Activated CD4-positive, alpha-beta T cell treated with anti-CD3 and anti-CD28 coated beads, Interleukin-2, amount 50 U/mL, for 16 hours (primary cell): ENCODE measurements at places on chromosomes 12 and 14.

DNA sequence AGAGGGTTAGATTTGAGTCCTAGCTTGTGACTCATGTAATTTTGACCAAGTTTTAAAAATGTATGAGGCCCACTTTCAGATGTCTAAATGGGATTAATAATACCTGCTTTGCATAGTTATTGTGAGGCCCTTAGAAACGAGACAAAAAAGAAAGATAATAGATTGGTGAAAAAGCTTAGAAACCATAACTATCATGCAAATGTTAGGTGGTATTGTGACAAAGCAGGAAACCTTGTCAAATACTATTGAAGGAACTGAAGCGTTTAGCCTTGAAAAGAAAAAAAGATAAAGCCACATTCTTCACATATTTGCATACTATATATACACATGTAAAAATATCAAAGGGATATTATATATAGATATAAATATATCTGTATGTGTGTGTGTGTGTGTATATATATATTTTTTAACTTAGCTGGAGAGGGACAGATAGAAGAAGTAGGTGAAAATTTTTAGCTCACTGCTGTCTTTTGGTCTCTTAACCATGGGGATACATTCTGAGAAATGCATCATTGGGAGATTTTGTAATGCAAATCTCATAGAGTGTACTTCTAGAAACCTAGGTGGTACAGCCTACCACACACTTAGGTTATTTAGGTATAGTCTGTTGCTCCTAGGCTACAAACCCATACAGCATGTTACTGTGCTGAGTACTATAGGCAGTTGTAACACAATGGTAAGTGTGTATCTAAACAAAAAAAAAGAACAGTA lies 270.3 kb downstream of the CCDC91 start:
- DNase-seq, result no peak

- peak; percentile 74 for DNase-seq
Observed at GRCh38 chr12:31324116-31324844, 1.7 kb downstream of the SINHCAF start.

- DNase-seq, result peak; percentile 81
Observed at GRCh38 chr14:77181603-77182437, at the start of gene TMEM63C. Gene TMEM63C, plus strand, starts transcription at chr14:77181798. Its CDS starts 37,016 bp downstream, at chr14:77218814.

GRCh38 chr12:48824112-48824511 lies 5.8 kb downstream of the CACNB3 start:
- DNase-seq, result peak; percentile 41

GRCh38 chr12:75936515-75937440 lies 94.8 kb downstream of the PHLDA1 start:
- DNase-seq, result no peak

DNA sequence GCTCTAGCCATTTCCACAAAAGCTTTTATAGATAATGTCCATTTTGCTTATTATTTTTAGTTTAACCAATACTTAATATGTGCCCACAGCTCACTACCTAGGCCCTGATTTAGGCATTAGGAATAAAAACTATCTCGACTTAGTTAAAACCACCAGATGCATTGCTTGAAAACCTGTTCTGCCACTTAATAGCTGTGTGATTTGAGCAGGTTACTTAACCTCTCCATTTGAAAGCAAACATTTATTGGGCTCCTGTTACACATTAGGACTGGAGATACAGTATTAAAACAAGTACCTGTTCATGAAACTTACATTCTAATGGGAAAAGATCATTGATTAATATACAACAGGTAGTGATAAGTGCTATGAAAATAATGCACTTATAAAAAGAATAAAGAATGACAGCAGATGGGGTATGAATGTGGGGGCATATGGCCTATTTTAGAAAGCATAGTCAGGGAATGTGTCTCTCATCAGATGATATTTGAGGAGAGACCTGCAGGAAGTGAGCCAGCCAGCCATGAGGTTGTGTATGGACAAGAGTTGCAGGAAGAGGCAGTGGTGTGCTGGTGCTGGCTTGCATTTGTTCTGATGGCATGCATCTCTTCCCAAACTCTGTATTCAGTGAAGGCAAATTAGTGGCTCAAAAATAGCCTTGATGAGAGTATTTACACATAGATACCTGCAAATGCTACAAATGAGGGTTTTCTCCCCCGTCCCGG lies 34.3 kb downstream of the NOPCHAP1 start:
- no peak for DNase-seq

- DNase-seq, result no peak
Observed at GRCh38 chr12:104698871-104699270, 242.1 kb downstream of the CHST11 start.

- DNase-seq, result no peak
Observed at GRCh38 chr12:79262938-79263337, 398.4 kb downstream of the SYT1 start.

DNA sequence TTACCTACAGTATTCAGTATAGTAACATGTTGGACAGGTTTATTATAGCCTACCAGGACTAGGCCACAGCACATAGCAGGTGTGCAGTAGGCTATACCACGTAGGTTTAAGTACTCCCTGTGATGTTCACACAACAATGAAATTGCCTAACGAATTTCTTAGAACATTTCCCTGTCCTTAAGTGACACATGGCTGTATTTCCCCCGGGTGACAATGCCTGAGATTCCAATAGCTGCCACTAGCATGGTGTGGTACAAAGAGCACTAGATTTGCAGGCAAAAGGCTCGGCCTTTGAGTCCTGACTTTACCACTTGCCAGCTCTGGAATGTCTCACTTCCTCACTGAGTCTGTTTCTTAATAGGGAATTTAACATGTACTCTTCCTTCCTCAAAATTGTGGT lies 19.7 kb downstream of the PTPN21 start:
- no peak for DNase-seq

- DNase-seq, result no peak
Observed at GRCh38 chr12:59383079-59383822, 212.6 kb upstream of the SLC16A7 start.

GRCh38 chr12:53809005-53809404 lies 57.2 kb upstream of the CISTR start:
- DNase-seq, result no peak

- DNase-seq, result no peak
Observed at GRCh38 chr14:67722293-67722692, 20.6 kb downstream of the RDH12 start.

- peak; percentile 51 for DNase-seq
Observed at GRCh38 chr14:81990312-81990761, 456.7 kb upstream of the SEL1L start.

GRCh38 chr14:73452341-73453186 lies 5.8 kb downstream of the NUMB start:
- DNase-seq, result no peak

GRCh38 chr12:131063960-131064359 lies 110.3 kb downstream of the ADGRD1 start:
- no peak for DNase-seq

- DNase-seq, result no peak
Observed at GRCh38 chr12:66115071-66115600, 15.4 kb downstream of the LLPH start.

DNA sequence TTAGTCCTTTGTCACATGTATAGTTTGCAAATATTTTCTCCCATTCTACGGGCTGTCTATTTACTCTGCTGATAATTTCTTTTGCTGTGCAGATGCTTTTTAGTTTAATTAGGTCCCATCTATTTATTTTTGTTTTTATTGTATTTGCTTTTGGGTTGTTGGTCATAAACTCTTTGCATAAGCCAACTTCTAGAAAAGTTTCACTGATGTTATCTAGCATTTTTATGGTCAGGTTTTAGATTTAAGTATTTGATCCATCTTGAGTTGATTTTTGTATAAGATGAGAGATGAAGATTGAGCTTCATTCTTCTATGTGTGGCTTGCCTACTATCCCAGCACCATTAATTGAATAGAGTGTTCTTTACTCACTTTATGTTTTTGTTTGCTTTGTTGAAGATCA lies 1008.4 kb upstream of the ATXN7L3B start:
- DNase-seq, result no peak

GRCh38 chr12:112236386-112236785 lies 111.0 kb downstream of the TRAFD1 start:
- DNase-seq, result no peak

DNA sequence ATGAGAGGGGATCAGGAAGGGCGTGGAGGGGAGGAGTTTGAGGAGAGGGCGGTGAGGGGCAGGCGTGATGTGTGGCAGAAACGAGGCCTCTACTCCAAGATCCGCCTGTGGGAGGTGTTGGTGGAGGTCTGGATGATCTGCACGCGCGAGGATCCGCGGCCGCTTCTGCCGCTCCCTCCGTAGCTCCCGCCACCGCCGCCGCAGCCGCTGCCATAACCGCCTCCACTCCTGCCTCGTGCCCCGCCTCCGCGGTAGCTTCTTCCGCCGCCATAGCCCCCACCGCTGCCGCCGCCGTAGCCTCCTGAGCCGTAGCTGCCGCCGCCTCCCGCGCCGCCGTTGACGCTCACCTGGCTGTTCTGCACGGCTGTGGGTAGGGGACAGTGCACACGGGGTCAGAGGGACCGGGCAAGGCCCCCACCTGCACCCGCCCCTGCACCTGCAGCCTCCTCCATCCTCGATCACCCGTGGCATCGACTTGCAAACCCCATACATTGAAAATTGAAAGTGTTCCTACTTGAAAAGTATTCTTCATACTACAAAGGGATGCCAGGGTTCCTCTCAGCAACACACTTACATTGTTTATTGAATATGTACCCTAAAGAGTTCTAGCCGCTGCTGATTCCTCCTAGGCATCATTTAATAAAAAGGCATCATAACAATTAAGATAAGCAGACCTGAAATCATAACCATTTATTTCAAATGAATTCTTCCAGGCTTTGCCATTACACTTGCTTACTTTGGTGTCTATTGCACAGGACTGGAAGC lies 11.1 kb upstream of the KRT1 start:
- peak; percentile 10 for DNase-seq

DNA sequence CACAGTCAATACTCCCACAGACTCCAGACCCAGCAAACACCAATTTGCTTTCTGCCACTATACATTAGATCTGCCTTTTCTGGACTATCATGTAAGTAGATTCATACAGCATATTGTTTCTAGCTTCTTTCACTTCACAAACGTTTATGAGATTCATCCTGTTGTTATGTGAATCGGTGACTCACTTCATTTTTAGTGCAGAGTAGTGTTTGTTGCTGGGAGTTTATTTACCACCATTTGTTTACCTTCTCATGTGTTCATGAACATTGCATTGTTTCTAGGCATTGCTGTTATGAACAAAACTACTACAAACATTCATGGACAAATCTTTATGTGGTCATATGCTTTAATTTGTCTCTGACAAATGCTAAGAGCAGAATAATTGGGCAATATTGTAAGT lies 807.8 kb upstream of the TMEM132C start:
- no peak for DNase-seq

GRCh38 chr14:76828339-76829012 lies 2.3 kb downstream of the LRRC74A start:
- DNase-seq, result no peak

DNA sequence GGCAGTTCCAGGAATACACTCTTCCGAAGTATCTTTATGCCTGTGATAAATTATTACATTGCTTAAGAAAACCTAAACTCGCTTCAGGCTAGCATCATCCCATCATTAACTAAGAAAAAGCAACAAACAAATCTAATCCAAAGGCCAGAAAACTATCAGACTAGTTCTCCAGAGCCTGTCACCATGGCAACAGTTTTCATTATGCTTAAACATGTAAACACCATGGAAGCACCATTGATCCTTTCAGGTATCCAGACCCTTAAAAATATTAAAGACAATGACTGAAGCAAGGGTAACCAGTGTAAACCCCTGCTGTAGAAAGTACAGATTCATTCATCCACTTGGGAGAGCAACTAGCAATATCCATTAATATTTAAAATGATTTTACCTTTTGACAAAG lies 9.8 kb downstream of the DAD1 start:
- no peak for DNase-seq

GRCh38 chr12:67546746-67547145 lies 101.8 kb upstream of the DYRK2 start:
- DNase-seq, result no peak
